T-helper 17 cell (primary cell): ENCODE measurements at places on chromosomes 6 and 20.

DNA sequence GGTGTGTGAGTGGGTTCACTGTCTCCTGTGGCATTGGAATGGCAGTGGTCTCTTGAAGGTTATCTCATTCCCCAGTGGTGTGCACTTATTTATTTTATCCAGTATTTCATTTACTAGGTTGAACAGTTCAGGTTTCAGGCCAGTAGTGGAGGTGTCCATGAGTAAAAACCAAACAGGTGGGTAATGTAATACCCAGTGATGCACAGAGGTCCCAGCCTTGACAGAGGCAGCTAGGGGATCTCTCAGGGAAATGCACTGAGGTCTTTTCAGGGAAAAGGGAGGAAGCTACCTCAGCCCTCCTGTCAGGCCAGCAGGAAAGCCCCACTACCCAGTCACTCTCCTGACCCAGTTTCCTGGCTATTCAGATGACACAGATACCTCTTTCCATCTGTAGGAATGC is 403.6 kb downstream of the UTRN start:
- no peak for DNase-seq

DNA sequence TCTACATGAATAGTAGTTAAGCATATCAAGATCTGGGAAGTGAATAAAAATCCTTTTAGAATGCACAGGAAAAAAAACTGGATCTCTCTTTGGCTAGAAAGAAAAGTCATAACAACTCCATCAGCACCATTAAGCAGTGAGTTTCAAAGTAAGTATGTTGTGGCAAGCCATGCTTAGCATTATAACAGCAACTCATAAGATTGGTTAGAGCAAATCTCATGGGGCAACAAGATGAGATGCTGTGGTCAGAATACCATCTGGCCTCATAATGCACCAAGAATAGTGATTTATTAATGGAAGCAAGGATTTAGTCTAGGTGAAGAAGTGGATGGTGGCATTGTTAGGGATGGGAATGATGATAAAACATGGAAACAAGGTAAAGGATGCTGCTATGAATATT is 159.4 kb downstream of the PHF3 start:
- DNase-seq, result no peak

DNA sequence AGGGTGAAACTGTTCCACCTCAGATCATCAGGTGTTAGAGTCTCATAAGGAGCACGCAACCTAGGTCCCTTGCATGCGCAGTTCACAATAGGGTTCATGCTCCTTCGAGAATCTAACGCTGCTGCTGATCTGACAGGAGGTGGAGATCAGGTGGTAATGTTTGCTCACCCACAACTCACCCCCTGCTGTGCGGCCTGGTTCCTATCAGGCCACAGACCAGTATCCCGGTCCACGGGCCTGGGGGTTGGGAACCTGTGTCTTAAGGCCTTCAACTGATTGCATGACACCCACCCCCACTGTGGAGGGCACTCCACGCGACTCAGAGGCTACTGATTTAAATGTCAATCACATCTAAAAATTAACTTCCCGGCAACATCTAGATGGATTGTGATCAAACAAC is 411.2 kb upstream of the SULF2 start:
- DNase-seq, result no peak

DNA sequence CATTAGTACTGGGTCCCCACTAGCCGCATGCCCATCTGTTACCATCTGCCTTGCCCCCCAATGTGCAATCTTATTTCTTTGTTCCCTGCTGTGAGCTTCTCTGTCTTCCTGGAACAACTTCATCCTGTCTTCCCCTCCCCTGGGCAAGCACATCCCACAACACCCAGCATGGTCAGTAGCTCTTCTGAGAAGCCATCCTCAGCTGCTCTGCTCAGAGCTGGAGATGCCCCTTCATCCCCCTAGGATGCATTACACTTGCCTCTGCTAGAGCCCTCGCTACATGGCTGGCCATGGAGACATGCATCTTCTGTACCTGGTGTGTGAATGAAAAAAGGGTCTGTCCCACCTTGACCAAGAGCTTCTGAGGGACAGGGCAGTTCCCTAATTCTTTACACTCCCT is 141.2 kb downstream of the CDC5L start:
- no peak for DNase-seq

DNA sequence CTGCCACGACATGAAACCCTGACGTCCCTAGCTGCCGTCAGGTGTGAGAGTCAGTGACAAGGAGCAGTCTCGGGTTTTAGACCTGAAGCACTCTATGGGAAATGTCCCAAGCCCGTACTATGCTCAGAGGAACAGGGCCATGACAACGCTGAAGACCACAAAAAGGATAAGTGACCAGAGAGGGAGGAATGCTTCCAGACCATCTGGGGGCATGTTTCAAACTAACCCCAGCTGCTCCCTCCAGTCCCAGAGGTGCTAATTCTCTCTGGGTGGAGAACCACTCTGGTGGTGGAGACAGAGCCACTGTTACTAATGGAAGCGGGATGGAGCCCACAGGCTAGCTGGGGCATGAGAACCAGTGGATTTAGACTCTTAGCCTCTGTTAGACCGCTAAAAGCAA is 8.7 kb downstream of the AURKA start:
- no peak for DNase-seq

DNA sequence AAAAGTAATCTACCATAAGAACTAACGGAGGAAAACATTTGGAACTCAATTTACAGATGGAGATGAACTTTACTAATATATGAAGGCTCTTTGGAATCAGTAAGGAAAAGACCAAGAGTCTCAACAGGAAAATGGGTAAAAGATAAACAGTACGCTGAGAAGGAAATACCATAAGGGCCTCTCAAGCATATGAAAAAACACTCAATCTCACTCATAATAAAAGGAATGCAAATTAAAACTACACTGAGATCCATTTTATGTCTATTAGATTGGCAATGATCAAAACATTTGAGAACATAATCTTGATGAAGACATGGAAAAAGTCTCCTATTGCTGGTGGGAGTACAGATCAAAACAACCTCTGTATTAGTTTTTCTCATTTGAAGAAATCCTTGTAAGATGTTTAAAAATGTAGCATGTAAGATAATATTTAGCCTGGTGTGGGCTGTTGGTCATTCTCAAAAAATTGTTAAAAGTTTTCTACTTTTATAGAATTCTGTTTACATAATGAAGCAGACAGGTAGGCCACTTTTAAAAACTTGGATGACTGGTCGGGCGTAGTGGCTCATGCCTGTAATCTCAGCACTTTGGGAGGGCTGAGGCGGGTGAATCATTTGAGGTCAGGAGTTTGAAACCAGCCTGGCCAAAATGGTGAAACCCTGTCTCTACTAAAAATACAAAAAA is 14.5 kb downstream of the REV3L start:
- no peak for DNase-seq

- DNase-seq, result no peak
Observed at GRCh38 chr6:169213814-169214520, 39.7 kb downstream of the THBS2 start.

DNA sequence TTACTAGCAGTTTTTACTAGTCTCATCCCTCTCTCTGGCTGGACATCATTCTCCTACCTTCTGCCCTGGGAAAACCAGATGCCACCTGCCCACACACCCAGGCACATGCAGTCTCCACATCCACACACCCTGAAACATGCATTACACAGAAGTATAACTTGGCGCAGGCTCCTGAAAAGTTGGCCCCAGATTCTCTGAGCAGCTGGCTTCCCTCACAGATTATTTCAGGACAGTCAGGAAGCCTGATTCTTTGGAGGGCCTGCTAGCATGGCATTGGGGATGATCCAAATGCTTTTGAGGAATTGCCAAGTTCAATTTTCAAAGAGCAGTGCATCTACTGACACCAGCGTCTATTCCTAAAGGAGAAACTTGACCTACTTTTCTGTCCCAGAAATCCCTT is 27.8 kb upstream of the KIF16B start:
- no peak for DNase-seq

- DNase-seq, result no peak
Observed at GRCh38 chr20:64069614-64070243, 6.7 kb downstream of the TCEA2 start.

DNA sequence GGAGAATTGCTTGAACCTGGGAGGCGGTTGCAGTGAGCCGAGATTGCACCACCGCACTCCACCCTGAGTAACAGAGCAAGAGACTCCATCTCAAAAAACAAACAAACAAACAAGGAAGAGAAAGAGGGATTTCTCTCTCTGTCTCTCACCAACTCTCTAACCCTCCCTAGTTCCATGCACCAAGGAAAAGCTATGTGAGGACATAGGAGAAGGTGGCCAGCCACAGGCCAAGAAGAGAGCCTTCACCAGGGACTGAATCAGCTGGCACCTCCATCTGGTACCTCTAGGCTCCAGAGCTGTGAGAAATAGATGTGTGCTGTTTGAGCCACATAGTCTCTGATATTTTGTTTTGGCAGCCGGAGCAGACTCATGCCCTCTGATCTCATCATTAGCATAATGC is 9.0 kb upstream of the FAM110A start:
- no peak for DNase-seq

DNA sequence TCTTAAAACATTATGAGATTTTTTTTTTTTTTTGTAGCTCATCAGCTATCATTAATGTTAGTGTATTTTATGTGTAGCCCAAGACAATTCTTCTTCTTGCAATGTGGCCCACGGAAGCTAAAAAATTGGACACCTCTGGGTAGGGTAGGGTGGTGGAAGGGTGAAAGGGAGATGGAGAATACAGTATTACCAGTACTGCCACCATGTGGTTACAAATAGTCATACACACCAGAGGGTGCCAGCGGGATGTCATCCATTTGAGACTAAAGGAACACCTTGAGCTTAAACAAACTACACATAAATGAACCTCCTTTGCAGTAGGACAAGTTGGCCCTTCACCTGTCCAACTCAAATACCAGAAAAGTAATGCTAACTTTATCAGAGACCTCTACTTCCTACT is 601.9 kb downstream of the HTR1B start:
- no peak for DNase-seq

- no peak for DNase-seq
Observed at GRCh38 chr6:63862486-63863198, 227.0 kb downstream of the PHF3 start.

DNA sequence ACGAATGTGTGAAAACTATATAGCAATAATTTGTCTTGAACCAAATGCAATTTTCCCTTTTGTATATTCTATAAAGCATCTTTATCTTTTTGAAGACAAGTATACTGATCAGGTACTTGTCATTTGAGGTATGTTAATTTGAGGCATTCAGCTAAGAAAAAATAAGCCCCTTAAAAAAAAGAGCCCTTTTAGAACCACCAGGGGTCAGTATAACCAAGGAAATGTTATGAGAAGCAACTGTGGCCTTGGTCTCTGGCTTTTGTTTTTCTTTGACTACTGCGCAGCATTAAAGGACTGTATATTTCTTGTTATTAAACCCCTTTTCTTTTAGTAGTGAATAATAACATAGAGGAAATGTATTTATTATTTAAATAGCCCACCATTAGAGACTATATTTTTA is 43.1 kb downstream of the CD109 start:
- DNase-seq, result no peak

- no peak for DNase-seq
Observed at GRCh38 chr6:142367501-142368018, 65.8 kb downstream of the ADGRG6 start.

- no peak for DNase-seq
Observed at GRCh38 chr6:11197175-11197536, 35.3 kb downstream of the NEDD9 start.

DNA sequence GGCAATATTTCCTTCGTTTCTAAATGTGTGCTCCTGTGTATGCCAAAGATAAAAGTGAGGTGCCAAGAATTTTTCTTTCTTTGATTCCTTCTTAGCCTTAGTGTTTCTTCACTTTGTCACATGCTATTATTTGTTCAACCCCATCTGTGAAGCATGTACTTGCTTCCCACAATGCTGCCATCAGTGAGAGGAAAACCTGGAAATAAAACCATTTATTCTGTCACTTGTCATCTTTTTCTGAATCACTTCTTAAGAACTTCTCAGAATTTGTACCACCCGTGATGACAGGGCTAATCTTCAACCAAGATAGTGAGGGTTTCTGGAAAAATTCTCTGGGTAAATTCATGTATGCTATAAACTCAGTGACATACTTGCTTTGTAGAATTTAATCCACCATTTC is 450.1 kb downstream of the COL12A1 start:
- DNase-seq, result no peak

- no peak for DNase-seq
Observed at GRCh38 chr6:162249907-162250642, 477.5 kb downstream of the PRKN start.

DNA sequence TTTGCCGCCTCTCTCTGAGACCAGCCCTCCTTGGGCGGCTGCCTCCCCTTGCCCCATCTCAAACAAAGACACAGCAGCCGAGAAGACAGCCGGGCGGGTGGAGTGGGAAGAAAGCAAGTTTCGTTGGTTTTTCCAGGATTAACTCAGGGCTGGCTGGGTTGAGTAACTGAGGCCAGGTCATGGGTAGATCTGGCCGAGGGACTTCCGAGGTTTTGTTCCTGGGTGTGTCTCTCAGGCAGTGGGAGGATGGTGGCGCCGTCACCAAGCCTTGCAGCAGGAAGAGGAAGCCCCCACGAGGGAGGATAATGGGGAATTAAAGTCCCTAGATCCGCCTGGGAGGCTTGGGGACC is 167.2 kb downstream of the TTLL2 start:
- no peak for DNase-seq

GRCh38 chr20:61647702-61648101 is 395.6 kb downstream of the CDH4 start:
- no peak for DNase-seq

- DNase-seq, result no peak
Observed at GRCh38 chr6:125791820-125792165, 1.0 kb downstream of the NCOA7 start.

- DNase-seq, result no peak
Observed at GRCh38 chr6:18269253-18269652, 4.9 kb upstream of the DEK start.

DNA sequence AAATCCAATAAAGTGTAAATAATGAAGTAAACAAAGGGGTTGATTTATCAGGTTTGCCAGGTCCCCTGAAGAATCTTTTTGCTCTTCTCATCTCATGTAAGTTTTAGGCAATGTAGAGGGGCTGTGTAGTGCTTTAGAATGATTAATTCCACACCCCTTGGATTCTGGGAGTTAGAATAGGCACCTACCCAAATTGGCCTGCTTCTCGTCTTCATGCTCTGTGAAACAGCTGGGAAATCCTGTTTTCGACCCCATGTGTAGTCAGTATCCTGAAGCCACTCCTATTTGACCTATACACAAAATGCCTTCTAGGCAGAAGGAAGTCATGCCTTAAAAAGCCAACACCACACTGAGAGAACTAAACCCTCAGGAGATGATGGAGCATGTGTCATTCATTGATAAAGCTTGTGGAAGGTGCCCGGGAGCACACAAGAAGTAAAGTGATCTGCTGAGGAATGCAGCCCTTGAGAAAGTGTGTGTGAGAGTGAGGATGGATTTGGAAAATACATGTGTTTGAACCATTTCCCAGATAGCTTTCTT is 170.9 kb downstream of the KLHL32 start:
- no peak for DNase-seq

DNA sequence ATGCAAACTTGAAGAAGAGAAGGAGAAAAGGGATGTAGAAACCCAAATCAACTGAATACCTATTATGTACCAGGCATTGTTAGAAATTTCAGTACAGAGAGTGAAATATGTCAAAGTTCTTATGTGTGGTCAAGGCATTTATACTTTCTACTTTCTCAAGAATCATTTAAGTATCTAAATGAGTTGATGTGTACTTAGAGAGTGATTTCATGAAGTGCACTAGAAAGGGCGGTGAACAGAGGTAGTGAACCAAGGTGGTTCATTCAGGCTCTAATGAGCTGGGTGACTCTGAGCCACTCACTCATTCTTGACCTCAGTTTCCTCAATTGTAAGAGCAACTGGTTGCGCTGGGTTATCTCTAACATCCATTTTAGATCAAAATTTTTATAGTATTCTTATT is 3.3 kb downstream of the PDE7B start:
- DNase-seq, result no peak
